Fibroblast of upper back skin (primary cell): ENCODE measurements at places on chromosomes 11 and 22.
A peak's percentile ranks its signal among the peaks of the same experiment; 100 is the strongest.

GRCh38 chr22:16960884-16961249 is 47.2 kb downstream of the GAB4 start:
- DNase-seq: no peak

GRCh38 chr11:93512073-93512475 is 31.1 kb downstream of the SMCO4 start:
- no peak for DNase-seq

- peak; percentile 74 for DNase-seq
Observed at GRCh38 chr11:130634961-130635473, 186.6 kb downstream of the ADAMTS15 start.

DNA sequence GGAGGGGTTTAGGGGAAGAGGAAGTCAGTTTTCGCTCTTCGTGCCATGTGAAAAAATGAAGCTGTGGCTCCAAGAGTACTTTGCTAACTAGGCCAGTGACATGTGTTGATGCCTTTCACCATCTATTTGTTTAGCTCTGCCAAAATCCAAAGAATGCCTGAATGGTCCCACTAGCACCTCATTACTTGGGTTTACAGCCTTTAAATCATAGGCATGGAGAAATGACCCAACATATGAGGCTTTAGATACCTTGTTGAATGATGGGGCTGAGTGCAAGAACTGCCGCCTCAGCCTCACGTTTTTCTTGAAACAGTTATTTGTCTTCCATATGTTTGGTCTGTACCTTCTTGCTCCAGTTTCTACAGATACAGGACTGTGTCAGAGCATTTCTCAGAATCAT is 8.3 kb downstream of the RBM4 start:
- DNase-seq: no peak

- DNase-seq: peak; percentile 95
Observed at GRCh38 chr11:109037856-109038780, 373.2 kb downstream of the DDX10 start.

DNA sequence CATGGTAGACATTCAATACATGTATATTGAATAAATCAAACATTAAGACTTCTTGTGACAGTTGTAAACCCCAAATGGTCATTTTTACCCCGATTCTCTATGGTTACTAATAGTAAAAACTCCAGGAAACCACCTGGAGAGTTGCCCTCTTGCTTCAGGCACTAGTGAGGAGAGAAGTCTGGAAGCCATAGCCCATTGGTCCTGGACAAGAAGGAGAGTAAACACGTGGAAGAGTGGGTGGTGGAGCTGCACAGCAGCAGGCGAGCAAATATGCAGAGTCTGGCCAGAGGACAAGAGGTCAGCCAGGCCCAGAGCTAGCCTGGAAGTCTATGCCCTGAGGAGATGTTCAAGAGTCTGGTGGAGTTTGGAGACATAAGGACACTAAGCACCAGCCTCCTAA is 17.7 kb downstream of the DCHS1 start:
- peak; percentile 29 for DNase-seq

GRCh38 chr11:108468478-108468864 is 1.1 kb upstream of the C11orf65 start:
- DNase-seq: no peak

DNA sequence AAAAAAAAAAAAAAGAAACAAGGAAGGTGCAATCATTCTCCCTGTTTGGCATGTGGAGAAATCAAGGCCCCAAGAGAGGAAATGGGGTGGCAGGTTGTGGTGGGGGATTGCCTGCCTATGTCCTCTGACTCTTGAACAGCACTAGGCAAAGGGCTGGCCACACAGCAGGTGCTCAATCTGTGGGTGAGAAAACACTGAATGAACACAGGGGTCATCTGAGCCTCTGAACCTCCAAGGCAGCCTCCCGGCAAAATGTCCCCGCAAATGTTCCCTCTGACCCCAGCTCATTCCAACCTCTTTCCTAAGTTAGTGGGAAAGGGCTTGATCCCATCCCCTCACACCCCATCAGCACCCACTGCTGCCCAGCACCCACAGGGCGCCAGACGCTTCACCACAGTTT is 4.6 kb downstream of the PLA2G6 start:
- no peak for DNase-seq

DNA sequence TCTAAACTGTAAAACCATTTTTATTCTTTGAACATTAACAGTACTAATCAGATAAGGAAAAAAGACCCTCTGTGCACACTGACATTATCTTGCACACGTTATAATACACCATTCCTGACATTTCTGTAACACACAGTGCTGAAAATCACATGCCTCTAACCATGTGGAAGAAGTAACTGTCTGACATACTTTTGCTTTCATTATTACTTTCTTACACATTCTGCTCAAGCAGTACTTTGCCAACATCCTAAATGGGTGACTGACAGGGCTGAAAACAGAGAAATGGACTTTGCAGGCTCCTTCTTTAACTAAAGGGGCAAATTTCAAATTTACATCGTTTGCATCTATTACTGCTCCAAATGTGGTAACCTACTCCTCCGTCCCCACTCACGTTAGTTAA is 22.8 kb upstream of the TP53AIP1 start:
- DNase-seq: no peak

GRCh38 chr11:107780136-107780535 is 68.3 kb upstream of the SLN start:
- DNase-seq: no peak

DNA sequence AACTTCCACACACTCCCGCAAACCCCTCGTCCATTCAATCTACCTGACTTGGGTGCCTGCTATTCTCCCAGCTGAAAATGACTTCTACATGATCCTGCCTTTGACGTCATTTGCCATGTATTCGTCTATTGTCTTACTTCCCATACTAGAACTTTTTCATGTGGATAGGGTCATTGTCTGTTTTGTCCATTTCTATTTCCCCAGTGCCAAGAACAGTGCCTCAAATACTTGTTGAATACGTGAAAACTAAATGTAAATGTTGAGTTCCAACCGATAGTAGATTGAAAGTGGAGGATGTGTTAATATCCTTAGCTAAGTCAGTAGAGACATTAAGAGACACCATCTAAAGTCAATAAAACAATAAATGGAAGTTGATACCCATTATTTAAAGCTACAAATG is 935 bp downstream of the TRIM68 start:
- DNase-seq: no peak

- no peak for DNase-seq
Observed at GRCh38 chr11:18790883-18791206, 753 bp downstream of the PTPN5 start.

DNA sequence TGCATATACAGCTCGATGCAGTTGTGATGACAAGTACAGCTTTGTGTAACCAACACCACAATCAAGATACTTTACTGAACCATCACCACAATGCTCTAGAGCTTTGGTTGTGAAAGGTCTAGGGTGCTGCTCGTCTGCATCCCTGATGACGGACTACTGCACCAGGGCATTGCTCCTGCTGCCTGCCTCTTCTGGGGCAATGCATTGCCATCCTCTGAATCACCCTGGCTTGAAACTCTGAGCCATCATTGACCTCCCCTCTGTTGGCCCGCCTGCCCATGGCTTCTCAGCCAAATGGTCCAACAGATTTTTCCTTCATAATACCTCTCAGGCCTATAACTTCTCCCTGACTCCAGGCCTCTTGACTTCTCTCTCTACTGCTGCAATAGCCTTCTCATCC is 77.4 kb upstream of the CSNK2A3 start:
- no peak for DNase-seq
